ENCODE measurements at places on chromosomes 2 and 18.

GRCh38 chr2:140624200-140624599 is 1506.6 kb downstream of the LRP1B start:
- no peak for DNase-seq

DNA sequence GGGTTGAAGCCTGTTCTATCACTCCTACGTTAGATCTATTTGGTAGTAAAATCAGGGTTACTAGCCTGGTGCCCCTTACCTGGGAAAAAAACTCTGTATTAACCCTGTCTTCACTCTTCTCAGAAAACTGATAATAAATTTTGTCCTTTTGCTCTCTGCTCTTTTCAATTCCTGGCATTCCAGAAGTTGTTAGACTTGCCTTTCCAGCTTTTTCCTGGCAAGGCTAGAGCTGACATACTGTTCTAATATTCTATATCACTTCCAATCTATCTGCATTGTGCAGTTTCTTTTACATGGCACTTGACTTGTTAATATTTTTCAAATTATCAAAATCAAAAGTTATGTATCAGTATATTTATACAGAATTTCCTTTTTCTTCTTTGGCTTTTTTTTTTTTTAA is 162.2 kb downstream of the FIGN start:
- no peak for DNase-seq

GRCh38 chr2:157787364-157787938 is 88.7 kb downstream of the ACVR1 start:
- no peak for DNase-seq

- DNase-seq = no peak
Observed at GRCh38 chr2:160271171-160272086, 71.4 kb upstream of the ITGB6 start.

DNA sequence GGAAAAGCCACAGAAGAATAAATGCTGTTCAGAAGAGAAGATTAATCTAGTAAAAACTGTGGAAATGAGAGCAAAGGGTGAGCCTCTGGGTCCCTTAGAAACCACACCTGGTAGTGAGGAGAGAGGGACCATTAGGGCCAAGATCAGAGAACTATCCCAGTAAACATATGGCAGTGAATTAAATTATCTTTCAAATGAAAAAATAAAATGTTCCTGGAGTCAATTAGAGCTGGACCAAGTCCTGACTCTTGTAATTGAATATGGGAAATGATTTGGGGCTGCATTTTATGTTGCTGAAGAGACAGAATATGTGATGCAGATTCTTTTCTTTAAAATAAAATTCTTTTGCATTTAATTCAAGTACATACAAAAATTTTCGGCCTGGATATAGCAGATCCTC is 62.2 kb upstream of the PAX3 start:
- no peak for DNase-seq

DNA sequence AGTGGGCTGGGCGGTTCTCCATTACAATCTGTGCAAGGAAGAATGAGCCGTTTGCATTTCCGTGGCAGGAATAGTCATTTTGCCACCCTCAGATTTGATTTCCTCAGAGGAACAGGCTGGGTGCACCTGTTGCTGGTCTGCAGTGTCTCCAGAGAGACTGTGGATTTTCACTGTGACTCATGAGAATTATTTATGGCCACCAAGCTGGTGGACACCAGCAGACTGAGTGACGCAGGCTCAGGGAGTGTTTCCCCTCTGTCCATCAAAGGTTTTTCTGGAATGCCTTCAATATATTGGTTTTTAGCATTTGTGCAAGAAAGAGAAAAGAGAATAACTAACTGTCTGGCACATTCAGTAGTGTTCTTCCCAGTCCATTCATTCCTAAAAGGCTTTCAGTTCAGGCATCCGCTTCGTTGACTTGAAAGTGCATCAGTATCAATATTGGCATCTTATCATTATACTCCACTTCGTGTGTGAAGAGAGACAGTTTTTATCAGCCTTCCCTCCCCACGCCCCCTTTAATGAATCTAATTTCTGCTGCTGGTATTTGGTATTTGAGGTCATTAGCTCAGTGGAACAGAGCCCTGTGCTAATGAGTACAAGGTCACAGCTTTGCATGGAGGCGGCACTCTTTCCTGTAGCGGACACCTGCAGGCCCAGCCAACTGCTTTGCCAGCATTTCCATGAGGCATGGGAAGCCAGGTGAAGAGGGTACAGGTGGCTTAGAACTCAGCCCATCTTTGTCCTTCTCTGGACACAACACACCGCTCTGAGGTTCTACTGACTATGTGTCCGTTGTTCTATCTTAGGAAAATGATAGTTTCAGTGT is 39.9 kb downstream of the PRKCE start:
- no peak for DNase-seq

GRCh38 chr2:152477347-152478092 is 142.5 kb downstream of the FMNL2 start:
- no peak for DNase-seq

GRCh38 chr18:28086670-28087552 is 90.0 kb downstream of the CDH2 start:
- DNase-seq = no peak

DNA sequence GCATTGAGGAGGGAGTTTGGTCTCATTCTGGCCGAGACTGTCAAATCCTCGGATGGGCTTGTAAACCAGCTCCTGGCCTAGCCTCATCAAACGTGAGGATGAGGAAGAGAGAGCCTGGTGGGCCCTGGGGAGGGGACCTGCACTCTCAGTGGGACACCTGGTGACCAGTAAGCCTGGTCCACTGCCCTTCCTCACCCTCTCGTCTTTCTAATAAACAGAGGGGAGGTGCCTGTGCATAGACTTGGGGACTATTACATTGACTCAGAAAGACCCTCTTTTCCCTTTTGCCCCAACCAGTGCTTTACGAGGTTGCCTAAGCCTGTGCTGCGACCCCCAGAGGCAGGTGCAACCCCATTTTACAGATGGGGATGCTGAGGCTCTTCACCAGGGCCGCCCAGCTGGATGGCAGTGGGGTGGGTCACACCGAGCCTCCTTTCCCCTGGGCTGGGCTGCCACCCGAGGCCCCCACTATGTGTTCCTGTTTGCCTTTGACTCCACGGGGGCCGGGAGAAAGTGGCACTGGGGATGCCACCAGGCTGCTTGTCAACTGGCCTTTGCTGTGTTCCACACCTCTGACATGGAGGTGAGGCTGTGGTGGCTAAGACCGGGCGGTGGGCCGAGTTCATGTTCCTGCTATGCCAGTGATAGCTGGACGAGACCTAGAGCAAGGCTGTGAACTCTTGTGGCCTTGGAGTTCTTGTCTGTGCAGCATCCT is 85.9 kb downstream of the GLI2 start:
- no peak for DNase-seq

DNA sequence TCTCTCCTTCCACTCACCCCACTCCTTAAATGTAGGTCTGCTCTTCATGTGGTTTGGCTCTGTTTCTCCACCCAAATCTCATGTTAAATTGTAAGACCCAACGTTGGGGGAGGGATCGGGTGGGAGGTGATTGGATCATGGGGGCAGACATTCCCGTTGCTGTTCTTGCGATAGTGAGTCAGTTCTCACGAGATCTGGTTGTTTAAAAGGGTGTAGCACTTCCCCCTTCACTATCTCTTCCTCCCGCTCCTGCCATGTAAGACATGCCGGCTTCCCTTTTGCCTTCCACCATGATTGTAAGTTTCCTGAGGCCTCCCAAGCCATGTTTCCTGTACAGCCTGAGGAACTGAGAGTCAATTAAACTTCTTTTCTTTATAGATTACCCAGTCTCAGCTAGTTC is 1044.5 kb upstream of the POU3F3 start:
- no peak for DNase-seq

DNA sequence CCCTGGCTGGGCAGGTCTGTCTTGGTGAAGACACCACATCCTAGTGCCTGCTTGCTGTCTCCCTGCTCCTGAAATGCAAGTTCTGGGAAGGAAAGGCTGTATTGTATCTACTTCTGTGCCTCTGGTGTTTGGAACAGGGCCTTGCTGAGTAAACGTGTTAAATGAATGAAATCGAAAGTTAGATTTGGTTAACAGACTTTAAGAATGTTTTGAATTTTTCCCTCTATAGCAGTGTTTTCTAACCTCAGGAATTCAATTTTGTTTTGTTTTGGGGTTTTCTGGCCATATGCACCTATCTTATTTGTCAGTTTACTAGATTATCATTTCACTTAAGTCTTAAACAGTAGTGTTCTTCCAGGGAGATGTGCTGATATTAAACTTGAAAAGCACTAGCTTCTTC is 20.7 kb downstream of the FARP2 start:
- DNase-seq = no peak

DNA sequence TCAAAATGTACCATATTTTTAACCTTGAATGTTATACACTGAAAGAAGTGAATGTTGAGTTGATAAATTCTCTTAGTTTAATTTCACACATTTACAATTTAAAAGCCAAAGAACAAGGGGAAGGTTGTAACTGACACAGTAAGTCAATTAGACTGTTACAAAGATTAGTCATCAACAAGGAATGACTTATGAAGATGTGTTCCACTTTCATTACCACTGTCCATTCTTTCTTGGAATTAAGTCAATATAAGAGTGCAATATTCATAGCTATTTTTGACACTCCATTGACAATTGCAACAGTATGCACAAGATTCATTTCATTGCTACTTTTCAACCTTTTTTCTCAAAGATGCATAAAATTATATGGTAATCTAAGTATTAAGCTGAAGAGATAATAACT is 291.3 kb downstream of the RIT2 start:
- DNase-seq = no peak

DNA sequence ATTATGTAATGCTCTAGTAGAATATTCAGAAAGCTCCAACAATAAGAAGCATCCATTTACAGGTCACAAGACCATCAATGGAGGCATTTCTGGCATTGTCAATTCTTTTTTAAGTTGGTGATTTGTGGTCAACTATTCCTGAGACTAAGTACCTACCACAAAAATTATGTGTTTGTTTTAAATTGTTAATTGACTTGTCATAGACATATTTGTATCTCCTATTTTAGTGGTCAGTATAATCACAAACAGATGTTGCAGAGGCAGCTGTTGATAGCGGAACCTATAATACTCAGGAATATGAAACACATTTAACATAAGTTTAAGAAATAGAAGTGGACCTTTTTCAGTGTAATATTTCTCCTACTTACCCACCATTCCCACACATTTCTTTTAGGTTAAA is 430.1 kb downstream of the CCDC85A start:
- no peak for DNase-seq

DNA sequence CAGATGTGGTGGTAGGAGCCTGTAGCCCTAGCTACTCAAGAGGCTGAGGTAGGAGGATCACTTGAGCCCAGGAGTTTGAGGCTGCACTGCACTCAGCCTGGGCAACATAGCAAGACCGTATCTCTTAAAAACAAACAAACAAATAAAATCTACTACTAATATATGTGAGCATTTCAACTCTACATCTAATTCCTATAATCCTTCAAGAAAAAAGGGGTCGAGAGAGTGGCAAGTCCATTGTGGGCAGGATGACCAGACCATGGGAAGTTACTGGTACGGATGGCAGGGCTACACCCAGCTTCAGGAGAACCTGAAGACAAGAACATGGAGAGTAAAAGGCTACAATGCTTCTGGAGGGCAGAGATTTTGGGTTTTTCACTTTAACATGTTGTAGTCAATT is 24.0 kb downstream of the BUB1 start:
- DNase-seq = no peak

- DNase-seq = no peak
Observed at GRCh38 chr2:154437104-154437503, 261.4 kb upstream of the KCNJ3 start.

DNA sequence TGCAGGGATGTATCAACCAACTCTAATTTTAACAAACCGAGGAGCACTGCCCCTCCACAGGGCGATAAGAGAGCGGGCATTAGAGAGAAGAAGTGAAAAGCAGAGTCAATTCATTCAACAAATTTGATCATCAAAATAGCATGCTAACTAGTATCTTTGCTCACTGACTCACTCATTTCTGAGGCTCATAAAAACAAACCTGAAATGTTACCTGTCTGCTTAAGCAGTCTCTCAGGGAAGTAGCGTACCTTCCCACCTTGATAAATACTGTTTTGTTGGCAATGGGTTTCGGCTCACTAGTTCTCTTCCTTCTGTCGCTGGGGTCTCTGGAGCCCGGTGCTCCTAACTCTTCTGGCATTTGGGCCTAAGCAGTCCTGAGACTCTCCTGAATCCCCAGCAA is 248.8 kb downstream of the IRS1 start:
- DNase-seq = no peak

DNA sequence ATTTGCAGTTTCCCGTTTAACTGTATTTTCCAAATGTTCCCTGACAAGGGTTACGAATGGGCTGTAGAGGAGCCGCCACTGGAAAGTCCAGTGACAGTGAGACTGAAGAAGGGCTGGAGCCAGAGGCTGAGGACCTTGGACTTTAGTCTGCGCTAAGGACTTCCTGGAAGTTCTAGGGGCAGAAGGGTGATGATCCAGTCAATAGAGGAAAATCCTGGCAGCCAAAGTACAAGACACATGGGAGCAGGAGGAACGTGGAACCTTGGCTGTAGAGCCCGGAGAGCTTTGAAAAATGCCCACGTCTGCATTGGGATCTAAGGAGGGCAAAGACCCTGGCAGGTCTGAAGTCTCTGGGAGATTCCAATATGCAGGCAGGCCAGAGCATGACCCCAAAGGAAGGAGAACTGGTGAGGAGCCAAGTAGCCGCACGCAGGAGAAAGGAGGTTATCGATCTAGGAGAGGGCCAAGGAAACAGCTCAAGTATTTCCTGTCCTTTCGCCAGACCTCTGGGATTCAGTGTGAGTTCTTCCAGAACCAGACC is 28.5 kb downstream of the MBP start:
- DNase-seq = no peak

GRCh38 chr2:73897934-73898333 is 5.1 kb downstream of the ACTG2 start:
- DNase-seq = no peak

- DNase-seq = no peak
Observed at GRCh38 chr2:26528836-26529235, 50.9 kb upstream of the OTOF start.

DNA sequence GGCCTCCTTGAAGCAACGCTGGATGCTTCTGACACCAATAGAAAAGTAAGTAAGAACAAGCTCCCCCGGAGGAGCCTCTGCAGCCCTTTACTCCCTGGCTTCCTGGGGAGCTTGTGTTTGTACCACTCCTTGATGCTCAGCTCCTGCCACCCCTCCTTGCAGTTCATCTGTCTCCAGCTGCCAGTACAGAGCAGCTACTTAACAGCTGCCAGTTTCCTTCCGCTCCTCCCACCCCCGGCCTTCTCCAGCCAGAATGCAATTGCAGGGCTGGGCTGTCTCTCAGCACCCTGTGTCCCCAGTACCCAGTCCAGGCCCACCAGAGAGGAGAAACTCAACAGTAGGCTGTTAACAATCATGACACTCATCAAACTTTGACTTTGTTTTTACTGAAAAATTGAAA is 109.4 kb downstream of the AOX1 start:
- DNase-seq = no peak

DNA sequence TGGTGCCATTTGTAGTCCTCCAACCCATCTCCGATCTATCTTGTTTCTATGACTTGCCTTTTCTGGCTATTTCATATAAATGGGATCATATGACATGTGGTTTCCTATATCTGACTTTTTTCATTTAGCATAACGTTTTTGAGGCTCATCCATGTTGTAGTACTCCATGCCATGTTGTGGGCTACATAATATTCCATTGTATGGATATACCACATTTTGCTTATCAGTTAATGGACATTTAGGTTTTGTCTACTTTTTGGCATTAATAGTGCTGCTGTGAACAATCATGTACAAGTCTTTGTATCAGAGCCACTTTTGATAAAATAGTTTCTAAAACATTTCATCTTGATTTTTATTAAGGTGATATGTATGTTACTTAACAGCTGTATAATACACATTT is 7.4 kb downstream of the CEBPZOS start:
- no peak for DNase-seq
